ENCODE measurements at places on chromosomes 12 and 14.
A peak's percentile ranks its signal among the peaks of the same experiment; 100 is the strongest.

GRCh38 chr12:65602610-65603295 is 221.5 kb upstream of the HMGA2 start:
- peak; percentile 92 for DNase-seq

- DNase-seq = peak; percentile 60
Observed at GRCh38 chr12:75438059-75438754, 42.3 kb upstream of the GLIPR1 start.

DNA sequence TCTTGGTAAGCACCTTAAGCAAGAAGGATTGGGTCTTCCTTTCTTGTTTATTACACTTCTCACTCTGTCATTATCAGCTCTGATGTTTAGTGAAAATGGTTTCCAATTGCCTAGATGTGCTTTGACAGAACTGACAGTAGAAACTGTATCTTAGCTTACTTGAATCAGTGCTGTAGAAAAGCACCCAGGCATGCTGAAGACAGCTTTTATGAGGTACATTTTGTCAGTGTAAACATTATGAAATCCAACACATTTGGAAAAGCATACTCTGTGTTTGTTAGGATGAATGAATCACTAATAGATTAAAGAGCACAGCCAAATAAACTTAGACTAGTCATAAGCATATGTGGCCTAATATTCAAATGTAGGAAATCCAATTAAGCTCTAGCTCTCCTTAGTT is 290.2 kb upstream of the NPAS3 start:
- DNase-seq = no peak

- no peak for DNase-seq
Observed at GRCh38 chr14:27050208-27050607, 452.4 kb upstream of the NOVA1 start.

GRCh38 chr14:85483037-85483436 is 46.9 kb upstream of the FLRT2 start:
- DNase-seq = no peak

- no peak for DNase-seq
Observed at GRCh38 chr14:63130531-63130930, 73.7 kb upstream of the RHOJ start.

GRCh38 chr14:102317564-102318248 is 1.8 kb upstream of the ZNF839 start:
- no peak for DNase-seq

DNA sequence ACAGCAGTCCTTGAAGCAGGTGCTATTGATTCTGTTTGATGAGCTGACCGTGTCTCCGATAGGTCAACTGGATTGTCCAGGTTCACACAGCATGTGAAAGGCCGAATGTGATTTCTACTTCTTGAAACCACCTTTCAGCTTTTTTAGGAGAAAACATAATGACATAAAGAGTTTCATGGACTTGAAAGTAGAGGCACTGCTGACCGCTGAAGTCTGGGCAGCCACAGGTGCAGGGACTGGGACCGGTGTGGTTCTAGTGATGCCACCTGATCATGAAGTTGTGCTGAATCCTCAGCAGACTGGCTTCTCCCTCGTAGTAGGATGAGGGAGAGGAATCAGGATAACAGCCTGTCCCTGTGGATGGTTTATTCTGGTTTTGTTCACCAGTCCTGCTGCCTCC is 108.1 kb downstream of the ETV6 start:
- DNase-seq = no peak

- DNase-seq = no peak
Observed at GRCh38 chr14:24705840-24706239, 71.8 kb upstream of the GZMB start.

DNA sequence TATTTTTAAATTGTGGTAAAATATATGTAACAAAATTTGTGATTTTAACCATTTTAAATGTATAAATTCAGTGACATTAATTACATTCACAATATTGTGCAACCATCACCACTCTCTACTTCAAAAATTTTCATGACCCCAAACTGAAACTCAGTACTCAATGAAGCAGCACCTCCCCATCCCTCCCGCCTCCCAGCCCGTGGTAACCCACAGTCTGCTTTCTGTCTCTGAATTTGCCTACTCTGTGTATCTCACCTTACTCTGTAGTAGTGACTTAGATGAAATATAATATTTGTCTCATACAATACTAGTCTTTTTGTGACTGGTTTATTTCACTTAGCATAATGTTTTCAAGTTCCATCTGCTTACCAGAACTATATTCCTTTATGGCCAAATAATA is 36.2 kb downstream of the EML1 start:
- DNase-seq = no peak

DNA sequence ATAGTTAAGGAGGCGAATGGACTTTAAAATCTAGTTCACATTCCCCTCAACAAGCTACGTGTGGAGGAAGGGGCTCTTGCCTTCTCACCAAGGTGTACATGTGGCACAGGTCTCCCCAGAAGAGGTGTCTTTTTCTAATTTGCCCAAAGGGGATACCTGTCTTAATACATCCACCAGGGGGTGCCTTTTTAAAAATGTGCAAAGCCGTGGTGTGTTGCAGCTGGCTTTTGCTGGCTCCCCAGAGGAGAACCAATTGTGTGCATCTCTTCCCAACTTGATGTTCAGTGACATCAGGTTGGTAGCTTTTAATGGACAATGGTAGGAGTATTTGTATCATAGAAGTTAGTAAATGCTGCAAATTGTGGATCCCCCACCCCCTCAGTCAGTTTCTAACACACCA is 33.8 kb downstream of the CREBL2 start:
- DNase-seq = no peak

DNA sequence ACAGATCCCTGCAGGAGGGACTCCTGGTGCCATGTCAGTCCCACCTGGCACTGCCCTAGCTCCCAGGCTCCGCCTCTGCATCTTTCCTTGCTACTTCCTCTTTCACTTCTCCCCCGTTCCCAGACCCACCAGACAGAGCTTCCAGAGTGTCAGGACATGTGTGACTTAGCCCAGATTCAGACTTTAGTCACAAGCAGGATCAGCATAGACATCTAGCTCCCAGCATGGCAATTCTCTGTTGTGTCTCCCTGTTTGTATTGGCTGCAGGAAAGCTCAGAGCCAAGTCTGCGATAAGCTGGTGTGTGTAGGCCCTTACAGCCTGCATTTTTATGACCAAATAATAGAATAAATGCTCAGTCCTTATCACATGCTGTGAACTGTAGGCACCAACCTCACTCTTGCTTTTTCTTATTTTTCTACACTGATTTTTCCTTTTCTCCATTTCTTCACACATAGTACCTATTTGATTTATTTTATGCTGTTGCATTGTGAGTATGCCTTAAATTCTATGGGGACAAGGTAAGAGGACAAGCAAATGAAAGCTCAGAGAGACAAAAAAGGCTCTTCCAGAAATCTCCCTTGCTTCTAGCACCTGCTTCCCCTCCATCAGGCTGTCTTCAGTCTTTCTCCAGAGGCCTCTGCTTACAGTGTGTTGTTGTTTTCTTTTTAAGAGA is 5.9 kb downstream of the DHRS2 start:
- DNase-seq = no peak

GRCh38 chr12:63848450-63848849 is 4.0 kb downstream of the SRGAP1 start:
- no peak for DNase-seq

DNA sequence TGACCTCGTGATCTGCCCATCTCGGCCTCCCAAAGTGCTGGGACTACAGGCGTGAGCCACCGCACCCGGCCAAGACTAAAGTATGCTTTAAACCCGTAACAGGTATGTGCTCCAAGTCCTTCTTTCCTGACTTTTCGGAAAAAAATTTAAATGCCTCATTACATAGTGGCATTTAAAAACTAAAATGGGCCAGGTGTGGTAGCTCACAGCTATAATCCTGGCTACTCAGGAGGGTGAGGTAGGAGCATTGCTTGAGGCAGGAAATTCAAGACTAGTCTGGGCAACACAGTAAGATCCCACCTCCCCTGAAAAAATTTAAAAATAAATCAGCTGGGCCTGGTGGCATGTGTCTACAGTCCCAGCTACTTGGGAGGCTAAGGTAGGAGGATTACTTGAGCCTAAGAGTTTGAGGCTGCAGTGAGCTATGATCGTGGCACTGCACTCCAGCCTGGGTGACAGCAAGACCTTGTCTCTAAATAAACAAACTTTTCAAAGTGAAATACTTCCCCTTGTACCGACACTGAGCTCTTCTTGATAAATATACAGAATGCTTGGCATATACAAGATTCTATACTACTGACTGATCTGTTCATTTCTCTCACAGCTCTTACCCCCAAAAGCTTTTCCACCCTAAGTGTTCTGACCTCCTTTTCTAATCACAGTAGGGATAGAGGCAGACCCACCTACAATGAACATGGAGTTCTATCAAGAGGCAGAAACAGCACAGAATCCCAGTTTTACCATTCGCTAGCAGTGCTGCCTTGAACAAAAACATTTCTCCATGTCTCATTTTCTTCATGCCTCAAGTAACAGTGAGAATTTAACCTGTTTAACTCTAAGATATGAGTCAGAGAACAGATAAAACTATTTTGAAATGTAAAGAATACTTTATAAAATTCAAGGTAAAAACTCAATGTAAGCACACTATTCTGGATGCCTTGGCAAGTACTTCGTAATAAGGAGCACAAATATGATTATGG is 7.9 kb downstream of the PPP4R3A start:
- no peak for DNase-seq

GRCh38 chr12:129675496-129675895 is 228.3 kb downstream of the TMEM132D start:
- no peak for DNase-seq

- no peak for DNase-seq
Observed at GRCh38 chr14:91861091-91861490, 6.2 kb downstream of the TC2N start.

GRCh38 chr12:109301643-109302168 is 7.4 kb downstream of the FOXN4 start:
- peak; percentile 52 for DNase-seq

DNA sequence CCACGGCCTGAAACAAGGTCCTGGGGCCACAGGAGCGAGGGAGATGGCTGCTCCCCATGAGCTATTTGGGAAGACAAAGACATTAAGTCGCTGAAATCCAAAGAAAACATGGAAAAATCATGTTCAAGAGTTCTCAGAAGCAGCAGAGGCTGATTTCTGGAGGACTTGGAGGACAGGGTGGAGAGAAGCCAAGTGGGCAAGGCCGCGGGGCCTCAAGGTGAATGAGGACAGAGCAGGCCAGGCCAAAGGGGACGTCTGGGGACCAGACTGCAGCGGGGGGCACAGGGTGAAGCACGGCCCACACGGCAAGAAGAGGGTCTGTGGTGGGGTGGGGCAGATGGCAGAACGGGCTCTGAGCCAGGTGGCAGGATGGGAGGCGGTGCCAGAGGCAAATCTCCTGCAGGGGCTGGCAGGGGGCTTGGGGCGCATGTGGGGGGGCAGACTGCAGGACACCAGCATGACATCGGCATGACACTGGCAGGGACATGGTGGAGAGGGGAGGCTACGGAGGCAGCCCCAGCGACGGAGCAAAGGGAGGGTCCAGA is 48.9 kb downstream of the RNF34 start:
- no peak for DNase-seq

DNA sequence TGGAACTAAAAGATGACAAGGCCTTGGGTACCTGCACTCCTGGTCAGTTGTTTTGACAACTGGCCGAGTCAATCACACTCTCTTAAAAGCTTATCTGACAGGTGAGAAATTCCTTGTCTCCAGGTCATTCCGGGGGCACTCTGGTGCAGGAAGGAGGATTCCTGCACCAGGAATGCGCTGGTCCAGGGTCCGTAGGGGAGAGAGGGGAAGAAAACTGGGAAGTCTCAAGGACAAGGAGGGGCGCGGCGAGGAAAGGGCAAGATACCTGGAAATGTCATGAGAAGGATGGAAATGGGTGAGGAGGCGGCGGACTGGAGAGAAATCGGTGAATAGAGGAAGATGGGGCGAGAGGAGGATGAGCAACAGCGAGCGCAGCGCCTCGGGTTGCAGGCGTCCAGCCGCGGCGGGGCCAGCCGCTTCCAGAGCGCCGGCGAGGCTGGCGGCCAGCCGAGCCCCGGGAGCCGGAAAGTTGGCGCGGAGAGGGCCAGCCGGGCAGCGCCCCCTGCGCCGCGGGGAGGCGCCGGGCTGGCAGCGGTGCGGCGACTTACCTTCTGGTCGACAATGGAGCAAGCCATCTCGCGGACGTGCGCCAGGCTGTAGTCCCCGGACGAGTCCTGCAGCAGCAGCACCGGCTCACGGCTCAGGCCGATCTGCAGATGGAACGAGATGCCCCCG is 809 bp downstream of the PRKD1 start:
- DNase-seq = peak; percentile 82

- no peak for DNase-seq
Observed at GRCh38 chr14:105314287-105315200, at the start of gene PACS2. Gene PACS2, plus strand, starts transcription at chr14:105314748. Its CDS starts 171 bp downstream, at chr14:105314919.

- no peak for DNase-seq
Observed at GRCh38 chr14:22664261-22664660, 20.1 kb upstream of the OR6J1 start.

DNA sequence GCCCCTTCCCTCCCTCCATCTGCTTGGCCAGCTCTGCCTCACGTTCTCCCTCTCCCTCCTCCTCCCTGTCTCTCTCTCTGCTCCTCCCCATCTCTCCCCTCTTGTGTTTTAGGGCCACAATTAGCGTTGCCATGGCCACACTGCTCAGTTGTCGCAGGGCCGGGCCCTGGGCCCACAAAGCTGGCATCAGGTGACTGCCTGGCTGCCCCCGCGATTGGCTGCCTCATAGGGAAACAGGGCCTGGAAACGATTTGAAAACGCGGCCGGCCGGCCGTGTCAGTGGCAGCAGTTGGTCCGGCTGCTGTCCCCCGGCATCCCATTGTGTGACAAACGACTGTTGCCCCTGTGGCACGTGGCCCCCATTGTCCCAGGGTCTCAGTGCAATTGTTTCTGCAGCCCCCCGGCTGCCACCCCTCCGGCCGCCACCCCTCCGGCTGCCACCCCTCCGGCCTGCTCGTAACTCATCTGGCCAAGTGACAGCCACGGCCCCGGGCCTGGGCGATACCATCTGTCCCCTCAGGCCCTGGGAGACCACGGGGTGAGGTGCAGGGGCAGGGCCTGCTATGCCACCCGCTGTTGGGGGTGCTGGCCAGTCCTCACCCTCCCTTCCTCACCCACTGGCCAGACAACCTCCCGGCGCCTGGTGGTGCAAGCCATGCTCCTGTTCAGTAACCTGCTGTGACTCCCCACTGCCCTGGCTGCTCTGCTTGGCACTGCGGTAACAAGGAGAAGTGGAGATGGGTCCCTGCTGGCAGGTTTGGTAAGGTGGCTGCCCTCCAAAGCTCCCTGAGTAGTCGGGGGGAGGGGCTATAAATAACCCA is 17.4 kb downstream of the FOXN4 start:
- DNase-seq = peak; percentile 94

GRCh38 chr12:43290836-43291235 is 261.2 kb downstream of the ADAMTS20 start:
- DNase-seq = no peak

- DNase-seq = no peak
Observed at GRCh38 chr12:15230137-15230536, 8.9 kb upstream of the RERG start.

GRCh38 chr12:57983858-57984505 is 42.6 kb downstream of the ATP23 start:
- DNase-seq = no peak

GRCh38 chr14:37988472-37988871 is 219.2 kb upstream of the SSTR1 start:
- peak; percentile 52 for DNase-seq

- peak; percentile 86 for DNase-seq
Observed at GRCh38 chr12:93682846-93683261, 5.7 kb downstream of the CRADD start.

All from islet precursor cell (in vitro differentiated cells).